Aorta (tissue), 5 donors: ENCODE measurements at places on chromosomes 2 and 18. TPM values are rescaled to one million over a fixed set of nuclear protein-coding genes. Genes with fewer than 3 reads are reported as not detected.

- DNase-seq = peak; percentile 66
These were observed 11.5 kb downstream of the GNLY start for GRCh38 chr2:85705680-85706039.

DNA sequence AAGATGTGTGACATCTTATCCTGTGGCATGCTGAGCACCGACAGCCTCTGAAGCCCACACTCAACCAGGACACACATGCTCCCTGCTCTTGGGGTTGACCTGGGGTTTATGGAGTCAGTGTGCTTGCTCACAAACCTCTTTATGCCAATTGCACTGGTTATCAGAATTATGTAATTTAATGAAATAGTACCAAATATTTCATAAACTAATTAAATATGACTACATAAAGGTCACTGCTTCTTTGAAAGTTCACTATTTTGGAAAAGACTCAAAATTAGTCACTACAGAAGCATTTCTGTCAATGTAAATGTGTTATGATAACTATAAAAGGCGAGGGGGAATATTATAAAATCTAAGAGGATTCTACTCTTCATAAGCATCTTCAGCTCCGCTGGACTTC lies 76.7 kb downstream of the FHOD3 start:
- no peak for DNase-seq

DNA sequence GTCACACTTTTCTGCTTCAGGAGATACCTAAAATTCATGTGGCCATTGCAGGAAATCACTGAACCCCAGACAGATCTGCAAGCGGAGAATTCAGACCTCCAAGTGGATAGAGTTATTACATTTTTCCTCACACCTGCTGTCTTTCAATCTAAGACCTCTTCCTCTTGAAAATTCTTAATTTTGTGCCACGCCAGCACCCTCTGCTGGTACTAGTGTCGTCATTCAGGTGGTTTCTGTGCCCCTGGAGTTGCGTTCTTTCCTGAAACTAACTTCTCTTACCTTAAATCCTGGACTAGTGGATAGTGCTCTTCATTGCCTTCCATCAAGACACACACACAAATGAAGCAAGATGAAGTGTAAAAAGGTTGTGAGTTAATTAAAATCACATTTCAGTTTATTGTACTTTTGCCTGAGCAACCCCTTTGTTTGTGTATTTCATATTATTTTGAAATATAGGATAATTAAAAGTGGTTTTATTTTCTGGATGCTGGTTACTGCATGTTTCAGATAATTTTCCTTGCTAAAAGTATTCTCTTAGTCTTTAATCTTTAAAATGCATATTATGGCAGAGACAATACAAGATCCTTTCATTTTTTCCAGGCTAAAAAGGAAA lies 1.6 kb upstream of the DNER start:
- no peak for DNase-seq

The EVX2 gene
- not detected for polyA plus RNA-seq

DNA sequence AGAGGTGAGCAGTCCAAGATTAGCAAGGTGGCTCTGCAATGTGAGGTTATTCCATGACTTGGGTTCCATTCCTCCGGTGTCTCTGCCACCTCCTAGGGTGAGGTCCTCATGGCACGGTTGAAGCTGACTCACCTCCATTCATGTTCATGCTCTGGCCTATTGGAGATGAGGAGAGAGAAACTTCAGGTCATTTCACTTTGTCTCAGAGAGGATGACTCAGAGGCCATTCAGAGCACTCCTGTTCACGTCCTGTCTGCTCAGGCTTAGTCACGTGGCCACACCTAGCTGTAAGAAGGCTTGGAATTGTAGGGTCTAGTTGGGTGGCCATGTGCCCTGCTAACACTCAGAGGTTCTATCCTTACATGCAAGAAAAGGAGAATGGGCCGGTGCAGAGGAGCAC lies 67.5 kb upstream of the MBOAT2 start:
- DNase-seq = no peak

DNA sequence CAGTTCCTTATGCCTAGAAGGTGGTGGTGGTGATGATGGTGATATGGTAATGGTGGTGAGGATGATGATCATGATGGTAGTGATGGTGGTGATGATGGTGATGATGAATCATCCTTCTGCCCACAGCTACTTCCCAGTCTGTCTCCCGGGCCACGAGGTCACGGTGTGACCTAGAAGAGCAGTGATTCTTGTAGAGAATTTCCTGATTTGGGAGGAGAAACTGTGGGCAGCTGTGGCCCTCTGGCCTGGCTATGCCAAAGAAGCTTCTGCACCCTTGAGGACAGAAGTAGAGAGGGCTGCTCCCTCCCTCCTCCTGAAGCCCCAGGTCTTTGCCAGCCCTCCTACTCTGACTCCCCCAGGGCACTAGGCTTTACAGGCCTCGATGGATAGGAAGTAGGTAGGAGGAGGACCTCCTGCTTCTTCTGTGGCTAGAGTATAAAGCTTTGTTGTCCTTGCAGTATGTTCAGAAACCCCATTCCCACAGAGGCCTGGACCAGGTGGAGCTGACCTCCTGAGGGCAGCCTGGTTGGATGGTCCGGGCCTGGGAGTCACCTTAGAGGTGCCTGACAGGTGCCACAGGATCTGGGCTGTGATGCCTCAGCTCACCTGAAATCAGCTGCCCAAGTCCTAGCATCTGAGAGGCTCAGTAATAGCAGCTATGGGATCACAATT lies 57.9 kb upstream of the EPAS1 start:
- DNase-seq = no peak

The EIF5B gene
- polyA plus RNA-seq = 54.5 TPM

- DNase-seq = no peak
These were observed 30.6 kb upstream of the CHRNA1 start for GRCh38 chr2:174794851-174795374.

DNA sequence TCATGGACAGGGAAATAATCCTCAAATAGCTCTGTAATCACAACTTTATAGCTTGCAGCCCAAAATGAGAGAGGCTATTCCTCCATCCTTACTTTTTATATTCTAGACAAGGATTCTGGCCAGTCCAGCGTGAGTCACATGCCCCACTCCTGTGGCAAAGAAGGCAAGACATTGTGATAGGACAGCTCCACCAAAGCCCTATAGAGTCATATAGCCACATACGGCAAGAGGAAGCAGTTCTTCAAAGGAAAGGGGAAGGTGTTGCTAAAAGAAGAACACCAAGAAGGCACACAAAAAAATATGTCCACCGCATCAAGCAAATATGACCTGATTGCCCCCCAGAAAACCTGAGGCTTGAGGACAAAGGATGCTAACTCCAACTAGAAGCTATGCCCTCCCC lies 3.4 kb upstream of the GFPT1 start:
- DNase-seq = no peak

The AMER3 gene
- not detected for polyA plus RNA-seq

GRCh38 chr2:128342550-128342949 lies 23.9 kb upstream of the HS6ST1 start:
- no peak for DNase-seq

DNA sequence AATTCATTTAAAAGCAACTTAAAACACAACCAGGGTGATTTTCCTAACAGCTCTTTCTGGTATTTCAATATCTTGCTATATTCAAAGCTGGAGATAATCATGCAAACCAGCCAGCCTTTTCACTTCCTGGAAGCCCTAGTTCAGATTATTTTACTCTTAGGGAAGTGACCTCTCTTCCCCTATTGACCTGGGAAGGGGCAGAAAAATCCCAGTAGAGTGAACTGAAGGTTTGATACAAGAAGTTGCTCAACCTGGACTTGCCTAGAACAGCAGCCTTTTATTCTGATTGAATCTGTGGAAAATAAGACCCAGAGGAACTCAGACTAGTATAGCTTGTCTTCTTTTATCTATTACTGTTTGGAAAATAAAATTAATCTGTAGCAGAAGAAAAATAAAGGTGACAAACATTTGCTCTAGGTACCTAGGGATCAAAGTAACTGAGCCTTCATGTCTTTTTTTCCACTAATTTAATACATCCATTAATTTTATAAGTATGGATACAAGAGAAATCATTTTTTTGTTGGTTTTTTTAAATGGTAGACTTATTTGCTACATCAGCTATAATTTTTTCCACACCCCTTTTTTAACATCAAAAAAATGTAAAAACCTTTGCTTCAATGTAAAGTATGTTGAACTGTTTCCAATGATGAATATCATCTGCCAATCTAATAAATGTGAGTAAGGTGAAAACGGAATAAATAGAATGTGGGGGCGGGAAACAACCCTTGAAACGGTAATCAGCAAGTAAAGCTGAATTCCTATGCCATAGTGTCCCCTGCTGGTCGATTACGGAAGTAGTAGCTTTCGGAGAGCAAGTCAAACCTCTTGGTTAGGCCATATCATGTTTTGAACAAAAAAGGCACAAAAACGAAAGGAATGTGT lies 629.9 kb downstream of the NRXN1 start:
- no peak for DNase-seq

- no peak for DNase-seq
These were observed 4.4 kb upstream of the SERPINB5 start for GRCh38 chr18:63472380-63472779.

DNA sequence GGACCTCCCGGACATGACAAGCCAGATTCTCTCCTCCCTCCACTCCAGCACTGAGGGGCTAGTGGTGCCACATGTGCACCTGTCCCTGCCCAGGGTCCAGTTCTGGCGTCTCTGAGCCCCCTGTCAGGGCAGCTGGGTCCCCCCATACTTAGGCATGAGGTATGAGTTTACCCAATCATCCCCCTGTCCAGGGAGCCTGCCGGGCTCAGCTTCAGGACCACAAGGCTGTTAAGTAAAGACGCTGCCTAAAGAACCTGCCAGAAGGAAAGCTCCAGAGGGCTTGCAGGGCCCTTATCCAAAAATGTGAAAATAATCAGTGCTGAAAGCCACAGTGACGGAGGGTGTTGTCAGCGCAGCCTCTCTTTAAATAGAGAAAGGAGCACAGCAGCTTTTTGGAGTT lies 40.0 kb downstream of the SH3BP4 start:
- DNase-seq = peak; percentile 51

GRCh38 chr2:119249311-119249710 lies 25.7 kb downstream of the STEAP3 start:
- no peak for DNase-seq

The AQP12A gene
- polyA plus RNA-seq = 2.5 TPM

GRCh38 chr18:837922-838321 lies 25.9 kb upstream of the YES1 start:
- no peak for DNase-seq

DNA sequence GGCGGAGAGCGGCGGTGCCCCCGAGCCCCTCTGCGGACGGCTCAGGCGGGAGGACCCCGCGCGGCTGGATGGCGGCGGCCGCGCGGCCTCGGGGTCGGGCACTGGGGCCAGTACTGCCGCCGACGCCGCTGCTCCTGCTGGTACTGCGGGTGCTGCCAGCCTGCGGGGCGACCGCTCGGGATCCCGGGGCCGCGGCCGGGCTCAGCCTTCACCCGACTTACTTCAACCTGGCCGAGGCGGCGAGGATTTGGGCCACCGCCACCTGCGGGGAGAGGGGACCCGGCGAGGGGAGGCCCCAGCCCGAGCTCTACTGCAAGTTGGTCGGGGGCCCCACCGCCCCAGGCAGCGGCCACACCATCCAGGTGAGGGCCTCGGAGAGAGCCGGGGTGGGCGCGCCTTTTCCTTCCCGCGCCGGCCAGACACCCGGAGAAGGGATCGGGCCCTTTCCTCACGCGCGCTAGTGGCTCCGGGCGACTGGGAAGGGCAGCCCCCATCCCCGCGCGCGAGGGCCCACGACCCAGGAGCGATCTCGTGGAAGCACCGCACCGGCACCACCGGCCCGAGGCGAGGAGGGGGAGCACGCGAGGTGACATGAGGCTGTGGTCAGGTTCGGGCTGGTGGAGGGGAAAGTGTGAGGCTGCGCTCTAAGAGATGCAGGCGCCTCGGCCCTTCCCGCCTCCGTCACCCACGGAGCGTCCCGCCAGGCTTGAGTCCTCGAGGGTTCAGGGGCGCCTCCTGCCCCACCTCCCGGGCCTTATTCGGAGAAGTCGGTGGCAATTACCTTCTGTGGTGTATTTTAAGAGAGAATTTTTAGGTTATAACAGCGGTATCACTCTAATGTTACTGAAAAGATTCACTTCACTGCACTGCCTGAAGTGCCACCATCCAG lies 607 bp downstream of the LAMA3 start:
- DNase-seq = peak; percentile 48

DNA sequence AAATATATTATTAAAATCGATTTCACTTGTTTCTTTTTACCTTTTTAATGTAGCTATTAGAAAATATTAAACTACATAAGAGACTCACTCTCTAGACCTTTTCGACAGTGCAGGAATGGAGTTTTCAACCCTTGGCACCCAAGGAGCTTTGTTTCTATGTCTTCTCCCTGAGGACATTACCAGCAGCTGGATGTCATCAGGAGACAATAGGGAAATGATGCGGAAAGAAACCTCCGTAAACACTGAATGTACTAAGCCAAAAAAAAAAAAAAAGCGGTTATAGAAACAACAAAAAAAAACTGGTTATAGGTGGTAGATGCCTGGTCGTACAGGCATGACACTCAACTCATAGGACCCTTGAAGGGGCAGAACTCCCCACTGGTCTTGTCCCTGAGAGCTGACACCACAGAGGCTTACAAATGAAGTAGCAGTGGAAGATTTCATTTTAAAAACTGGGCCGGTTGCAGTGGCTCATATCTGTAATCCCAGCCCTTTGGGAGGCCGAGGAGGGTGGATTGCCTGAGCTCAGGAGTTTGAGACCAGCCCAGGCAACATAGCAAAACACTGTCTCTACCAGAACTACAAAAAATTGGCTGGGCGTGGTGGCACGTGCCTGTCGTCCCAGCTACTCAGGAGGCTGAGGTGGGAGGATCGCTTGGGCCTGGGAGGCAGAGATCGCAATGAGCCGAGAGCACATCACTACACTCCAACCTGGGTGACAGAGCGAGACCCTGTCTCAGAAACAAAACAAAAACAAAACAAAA lies 23.8 kb downstream of the THAP4 start:
- DNase-seq = no peak

DNA sequence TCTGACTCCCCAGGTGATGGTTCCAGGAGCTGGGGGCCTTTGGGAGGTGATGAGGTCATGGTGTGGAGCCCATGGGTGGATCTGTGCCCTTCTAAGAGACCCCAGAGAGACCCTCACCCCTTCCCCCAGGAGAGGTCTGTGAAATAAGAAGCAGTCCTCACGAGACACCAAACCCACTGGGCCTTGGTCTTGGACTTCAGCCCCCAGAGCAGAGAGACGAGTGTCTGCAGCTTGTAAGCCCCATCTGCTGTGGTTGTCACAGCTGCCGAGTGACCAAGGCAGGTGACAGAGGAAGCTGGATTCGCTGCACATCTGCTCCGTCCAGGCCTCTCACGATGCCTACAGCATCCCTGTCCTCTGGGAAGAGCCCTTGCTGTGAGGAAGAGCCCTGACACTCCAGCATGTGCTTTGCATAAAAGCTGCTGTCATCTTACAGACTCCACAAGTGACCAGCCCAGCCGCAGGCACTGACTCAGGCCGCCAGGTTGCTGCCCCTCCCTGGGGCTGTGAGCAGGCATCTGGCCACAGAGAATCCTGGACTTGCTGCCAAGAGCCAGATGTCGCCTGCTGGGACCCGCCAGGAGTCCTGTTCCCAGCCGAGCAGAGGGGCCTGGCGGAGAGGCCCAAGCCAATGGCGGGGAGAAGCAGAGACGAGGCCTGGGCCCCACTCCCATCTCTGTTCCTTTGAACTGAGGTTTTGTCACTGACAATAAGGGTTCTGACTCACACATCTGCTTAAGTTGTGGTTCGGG lies 150.8 kb downstream of the PXDN start:
- peak; percentile 67 for DNase-seq

The MC5R gene
- not detected for polyA plus RNA-seq

- DNase-seq = no peak
These were observed 90.6 kb downstream of the KCTD1 start for GRCh38 chr18:26457611-26458353.

- no peak for DNase-seq
These were observed 61.2 kb downstream of the FEZ2 start for GRCh38 chr2:36536776-36537175.
